Hematopoietic multipotent progenitor cell (in vitro differentiated cells): ENCODE measurements at places on chromosomes 4 and X. TPM values are rescaled to one million over a fixed set of nuclear protein-coding genes. Genes with fewer than 3 reads are reported as not detected.

The TMPRSS11B gene
- total RNA-seq = not detected

The CENPC gene
- total RNA-seq = 15.3 TPM

DNA sequence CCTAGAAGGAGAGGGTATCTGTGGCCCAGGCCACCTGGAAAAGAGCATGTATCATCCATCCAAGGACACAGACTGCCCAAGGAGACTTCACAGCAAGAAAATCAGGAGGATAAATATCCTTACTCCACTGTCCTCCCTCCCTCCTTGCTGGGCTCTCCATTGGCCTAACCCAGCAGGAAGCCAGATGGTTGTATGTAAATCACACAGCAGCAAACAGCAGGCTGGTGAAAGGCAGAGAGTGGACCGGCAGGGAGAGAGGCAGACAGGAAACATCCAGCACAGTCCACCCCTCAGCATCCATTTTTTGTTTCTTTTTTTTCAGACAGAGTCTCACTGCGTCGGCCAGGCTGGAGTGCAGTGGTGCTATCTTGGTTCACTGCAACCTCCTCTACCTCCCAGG lies 17.5 kb downstream of the TXK start:
- no peak for DNase-seq

- DNase-seq = no peak
Observed at GRCh38 chr4:89897867-89898266, 3.2 kb downstream of the MMRN1 start.

DNA sequence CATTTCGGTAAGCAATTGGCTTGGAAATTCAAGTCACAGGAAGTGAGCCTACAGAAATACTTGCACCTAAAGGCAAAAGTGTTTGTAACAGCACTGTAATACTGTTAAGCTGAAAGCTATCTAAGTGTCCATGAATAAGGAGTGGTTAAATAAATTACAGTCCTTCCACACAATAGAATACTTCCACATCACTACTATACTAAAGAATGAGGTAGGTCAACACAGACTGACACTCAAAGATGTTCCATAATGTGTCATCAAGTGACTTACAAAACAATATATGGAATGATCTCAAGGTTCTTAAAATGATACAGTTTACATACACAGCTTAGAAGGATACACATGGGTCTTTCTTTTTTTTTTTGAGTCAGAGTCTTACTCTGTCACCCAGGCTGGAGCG lies 27.0 kb downstream of the SLC10A6 start:
- no peak for DNase-seq

DNA sequence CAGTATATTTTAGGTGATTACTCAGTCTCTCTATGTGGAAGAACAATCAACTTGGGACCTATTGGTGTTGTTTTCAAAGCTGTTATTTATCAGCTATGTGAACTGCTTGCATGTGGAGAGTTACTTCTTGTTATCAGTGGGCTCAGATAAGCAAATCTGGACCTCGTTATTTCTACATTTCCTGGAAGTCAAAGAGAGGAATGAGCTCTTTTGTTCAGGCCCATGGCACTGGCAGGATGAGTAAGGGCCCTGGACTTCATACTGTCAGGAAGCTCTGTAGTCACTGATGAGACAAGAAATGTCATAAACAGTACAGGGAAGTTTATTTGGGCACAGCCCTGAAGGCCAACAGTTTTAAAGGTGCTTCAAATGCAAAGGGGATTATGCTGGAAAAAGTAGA lies 760.6 kb upstream of the EPHA5 start:
- no peak for DNase-seq
